ENCODE measurements at places on chromosomes 6 and 20.

- no peak for DNase-seq
Measured at GRCh38 chr6:167049275-167049674, 50.1 kb downstream of the CEP43 start.

DNA sequence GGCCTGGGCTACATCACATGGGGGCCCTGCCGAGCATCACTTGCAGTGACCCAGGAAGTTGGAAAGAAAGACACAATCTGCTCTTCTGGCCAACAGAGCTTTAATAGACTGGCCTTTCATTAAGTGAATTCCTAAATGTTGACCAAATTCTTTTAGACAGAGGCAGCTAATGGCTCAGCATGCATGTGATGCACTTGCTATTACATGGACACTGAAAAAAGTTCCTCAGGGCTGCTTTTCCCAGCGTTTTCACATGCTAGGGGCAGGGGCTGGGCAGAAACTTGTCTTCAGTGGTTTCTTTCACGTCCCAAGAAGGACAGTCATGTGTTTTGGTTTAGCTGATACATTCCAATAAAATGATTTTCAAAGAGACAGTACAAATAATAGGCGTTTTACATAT is 651.0 kb upstream of the SLC35B3 start:
- DNase-seq = no peak

GRCh38 chr20:12941025-12941424 is 67.7 kb upstream of the SPTLC3 start:
- DNase-seq = no peak

DNA sequence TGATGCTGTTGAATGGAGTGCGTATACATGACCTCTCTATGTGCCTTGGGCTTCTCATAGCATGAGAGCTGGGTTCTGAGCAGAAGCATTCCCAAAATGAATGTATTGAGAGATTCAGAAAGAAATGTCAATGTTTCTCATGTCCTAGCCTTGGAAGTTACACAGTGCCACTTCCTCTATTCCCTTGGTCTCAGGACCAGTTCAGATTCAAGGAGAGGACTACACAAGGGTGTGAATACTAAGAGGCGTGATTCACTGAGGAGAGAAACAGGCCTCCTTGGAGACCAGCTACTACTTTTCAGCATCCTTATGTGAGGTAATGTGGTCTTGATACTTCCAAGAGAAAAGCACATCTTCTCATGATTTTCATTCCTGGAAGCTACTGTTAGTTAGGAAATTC is 10.4 kb downstream of the PPARD start:
- no peak for DNase-seq

- no peak for DNase-seq
Measured at GRCh38 chr6:6317825-6318733, 2.4 kb downstream of the F13A1 start.

- no peak for DNase-seq
Measured at GRCh38 chr6:107033126-107033525, 5.1 kb downstream of the MTRES1 start.

- no peak for DNase-seq
Measured at GRCh38 chr6:18102783-18103509, 19.5 kb downstream of the NHLRC1 start.

GRCh38 chr20:11447371-11448100 is 470.2 kb upstream of the BTBD3 start:
- peak; percentile 20 for DNase-seq

DNA sequence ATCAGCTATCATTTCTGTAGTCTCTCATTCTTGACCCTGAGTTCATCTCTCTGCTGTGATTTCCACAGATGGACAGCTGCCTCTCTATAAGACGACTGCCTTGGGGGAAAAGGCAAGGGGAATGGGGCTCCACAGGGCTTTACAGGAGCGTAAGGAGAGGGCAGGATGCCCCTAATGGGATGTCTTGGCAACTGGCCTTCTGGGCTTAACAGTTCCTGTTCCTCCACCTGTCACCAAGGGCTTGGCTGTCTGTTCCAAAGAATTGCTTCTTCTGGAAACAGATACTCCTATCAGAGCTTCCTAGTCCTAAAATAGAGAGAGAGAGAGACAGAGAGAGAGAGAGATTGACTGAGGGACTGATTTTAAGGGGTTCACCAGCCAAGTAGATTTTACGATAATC is 181.9 kb downstream of the TMEM200A start:
- no peak for DNase-seq

DNA sequence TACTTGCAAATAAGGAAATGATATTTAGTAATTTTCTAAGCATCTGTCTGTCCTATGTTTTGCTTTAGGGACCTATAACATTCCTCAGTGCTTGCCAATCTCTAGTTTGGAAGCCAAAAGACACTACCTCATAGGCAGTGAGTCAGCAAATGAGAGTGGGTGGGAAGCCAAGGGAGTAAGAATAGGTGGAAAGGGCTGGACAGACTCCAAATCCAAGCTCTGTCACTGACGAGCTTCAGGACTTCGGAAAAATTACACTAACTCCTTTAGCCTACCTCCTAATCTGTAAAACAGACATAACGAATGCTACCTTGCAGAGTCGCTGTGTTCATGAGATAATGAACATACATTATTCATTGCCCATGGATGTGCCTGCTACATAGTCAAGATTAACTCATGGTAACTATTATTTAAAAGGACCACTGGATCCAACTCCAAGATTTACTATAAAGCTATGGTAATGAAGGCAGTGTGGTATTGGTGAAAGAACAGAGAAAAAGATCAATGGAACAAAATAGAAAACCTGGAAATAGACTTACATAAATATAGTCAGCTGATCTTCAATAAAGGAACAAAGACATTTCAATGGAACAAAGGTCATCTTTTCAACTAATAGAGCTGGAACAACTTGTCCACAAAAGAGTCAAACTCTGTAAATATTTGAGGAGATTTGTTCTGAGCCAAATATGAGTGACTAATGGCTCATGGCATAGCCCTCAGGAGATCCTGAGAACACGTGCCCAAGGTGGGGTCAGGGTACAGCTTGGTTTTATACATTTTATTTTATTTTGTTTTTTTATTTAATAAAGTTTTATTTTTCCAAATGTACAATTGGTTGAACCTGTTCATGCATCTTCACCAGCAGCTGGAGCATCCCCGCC is 64.1 kb downstream of the FAM50B start:
- peak; percentile 23 for DNase-seq

DNA sequence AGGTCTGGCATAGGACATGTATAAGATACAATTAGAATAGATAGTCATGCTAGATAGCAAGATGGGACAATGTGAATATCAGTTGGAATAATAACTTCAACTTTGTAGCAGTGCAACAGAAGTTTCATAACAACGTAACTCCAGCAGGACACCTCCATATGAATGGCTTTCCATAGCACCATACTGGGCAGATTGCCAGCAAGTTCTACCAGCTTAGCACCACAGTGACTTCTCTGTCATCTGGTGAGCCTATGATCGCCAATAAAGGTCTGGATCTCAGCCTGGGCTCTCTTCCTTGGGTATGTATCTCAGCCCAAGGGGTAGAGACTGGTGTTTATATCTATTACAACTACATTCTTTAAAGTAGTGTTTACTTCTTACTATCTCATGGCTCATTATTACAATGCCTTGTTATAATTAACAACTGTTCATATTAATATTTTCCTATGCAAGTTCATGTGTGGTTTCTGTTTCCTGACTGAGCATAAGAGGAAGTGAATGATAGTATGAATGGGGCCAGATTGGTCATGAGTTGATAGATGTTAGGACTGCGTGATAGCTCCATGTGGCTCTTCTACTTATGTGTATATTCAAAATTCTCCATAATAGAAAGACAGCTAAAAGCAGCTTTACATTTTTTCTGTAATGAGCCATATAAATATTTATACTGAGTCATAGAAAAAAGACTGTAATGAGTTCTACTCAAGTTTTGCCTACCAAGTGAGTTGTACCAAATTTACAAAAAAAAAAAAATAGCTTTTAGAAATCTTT is 22.9 kb downstream of the HTR1B start:
- DNase-seq = no peak

Data from NCI-H345 (cell line).